Activated CD4-positive, CD25-positive, alpha-beta regulatory T cell treated with anti-CD3 and anti-CD28 coated beads, Interleukin-2, amount 50 U/mL, for 72 hours (primary cell): ENCODE measurements at places on chromosomes 2 and 18.

- no peak for DNase-seq
Observed at GRCh38 chr2:120244656-120245519, 7.8 kb upstream of the RALB start.

GRCh38 chr2:74472945-74473258, 422 bp upstream of the MRPL53 start:
- no peak for DNase-seq

DNA sequence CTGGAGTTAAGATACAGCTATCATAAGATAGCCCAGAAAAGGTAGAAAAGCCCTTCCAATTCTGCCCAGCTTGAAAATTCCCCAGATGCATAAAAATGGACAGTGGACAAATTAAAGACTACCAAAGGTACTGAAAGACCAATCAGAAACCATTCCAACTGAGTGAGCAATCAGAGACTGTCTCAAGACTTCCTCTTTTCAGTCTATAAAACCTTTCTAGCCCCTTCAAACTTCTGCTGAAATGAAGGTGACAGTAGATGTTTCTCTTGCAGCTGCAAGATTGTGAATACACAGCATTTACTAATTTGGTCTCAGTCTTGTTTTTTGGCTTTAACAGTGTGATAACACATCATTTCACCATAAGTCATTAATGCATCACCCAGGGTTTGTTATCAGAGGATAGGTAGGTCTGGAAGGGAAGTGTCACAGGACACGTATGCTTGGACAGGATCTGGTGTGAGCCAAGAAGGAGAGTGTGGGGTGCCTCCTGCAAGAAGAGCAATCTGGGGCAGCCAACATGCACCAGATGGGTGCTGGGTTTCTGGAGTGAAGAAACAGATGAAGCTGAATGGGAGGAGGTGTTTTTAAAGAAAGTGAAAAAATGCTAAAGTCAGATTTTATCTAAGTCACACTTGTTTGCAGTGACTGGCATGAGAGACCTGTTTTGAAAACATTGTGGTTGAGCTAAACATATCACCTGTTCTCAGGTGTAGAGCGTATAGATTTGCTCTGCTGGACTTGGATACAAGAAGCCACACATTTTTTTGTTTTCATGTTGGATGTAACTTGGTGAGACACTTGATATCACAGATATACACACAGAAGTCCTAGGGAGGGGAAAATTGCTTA, 75.3 kb upstream of the DDX18 start:
- DNase-seq, result no peak

- peak; percentile 70 for DNase-seq
Observed at GRCh38 chr2:238231251-238231793, 8.5 kb downstream of the HES6 start.

GRCh38 chr18:512957-513356, 12.5 kb upstream of the COLEC12 start:
- no peak for DNase-seq

DNA sequence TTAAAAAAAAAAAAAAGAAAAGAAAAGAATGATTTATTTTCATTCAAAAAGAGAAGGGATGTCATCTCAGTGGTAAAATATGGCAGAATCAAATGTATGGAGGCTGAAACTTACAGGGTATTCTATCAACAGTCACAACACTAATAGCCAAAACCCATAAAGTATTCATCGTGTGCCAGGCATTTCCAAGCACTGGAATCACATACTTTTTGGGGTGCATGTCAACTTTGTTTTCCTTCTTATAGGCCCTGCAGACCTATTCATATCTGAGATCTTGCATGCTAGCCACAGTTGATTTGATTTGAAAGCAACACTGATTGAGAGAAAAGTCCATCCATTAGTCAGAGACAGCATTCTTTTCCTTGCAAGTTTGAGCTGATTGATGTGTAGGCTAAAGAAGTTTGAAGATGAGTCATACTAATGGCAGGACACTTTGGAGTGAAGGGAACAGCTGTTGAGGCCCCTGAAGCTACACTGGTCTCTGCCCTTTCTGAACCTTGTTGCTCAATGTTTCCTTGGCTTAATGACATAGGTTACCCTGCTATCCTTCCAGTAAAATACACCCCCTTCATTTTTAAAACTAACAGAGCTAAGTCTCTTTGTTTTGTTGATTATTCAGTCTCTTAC, 22.0 kb downstream of the KATNAL2 start:
- DNase-seq, result no peak

DNA sequence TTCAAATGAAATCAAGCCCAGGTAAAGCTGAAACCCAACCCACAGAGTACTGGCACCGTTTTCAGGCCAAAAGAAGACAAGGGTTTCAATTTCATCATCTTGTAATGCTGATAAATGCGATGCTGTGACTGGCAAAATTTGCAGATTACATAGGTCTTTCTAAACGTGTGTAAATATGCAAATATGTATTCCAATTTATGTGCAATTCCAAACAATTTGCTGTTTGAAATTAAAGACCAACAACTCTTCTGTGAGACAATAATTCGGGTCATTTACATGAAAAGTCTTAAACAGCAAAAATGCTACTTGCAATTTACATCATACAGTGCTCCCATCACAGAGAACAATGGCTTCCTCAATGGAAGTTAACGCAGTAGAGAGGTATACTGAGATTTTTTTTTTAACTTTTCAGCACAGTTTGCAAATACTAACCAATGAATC, 2.8 kb upstream of the ZNF532 start:
- no peak for DNase-seq

- no peak for DNase-seq
Observed at GRCh38 chr18:76115580-76115979, 379.5 kb downstream of the ZNF516 start.

- DNase-seq, result no peak
Observed at GRCh38 chr18:24802456-24802855, 342.0 kb downstream of the HRH4 start.

- DNase-seq, result no peak
Observed at GRCh38 chr18:10128921-10129501, 215.2 kb downstream of the VAPA start.

- DNase-seq, result no peak
Observed at GRCh38 chr18:52822160-52822559, 482.2 kb downstream of the DCC start.

GRCh38 chr18:44681076-44681970, 635 bp downstream of the SETBP1 start:
- no peak for DNase-seq

- DNase-seq, result no peak
Observed at GRCh38 chr18:66872277-66872676, 268.4 kb upstream of the CDH19 start.

- DNase-seq, result no peak
Observed at GRCh38 chr2:217986256-217986961, 16.4 kb downstream of the TNS1 start.

GRCh38 chr2:191245046-191245868, at the start of gene MYO1B:
TSS of gene MYO1B (plus strand) at chr2:191245404. CDS start at chr2:191276896, 31,492 bp downstream.
- peak; percentile 42 for DNase-seq

DNA sequence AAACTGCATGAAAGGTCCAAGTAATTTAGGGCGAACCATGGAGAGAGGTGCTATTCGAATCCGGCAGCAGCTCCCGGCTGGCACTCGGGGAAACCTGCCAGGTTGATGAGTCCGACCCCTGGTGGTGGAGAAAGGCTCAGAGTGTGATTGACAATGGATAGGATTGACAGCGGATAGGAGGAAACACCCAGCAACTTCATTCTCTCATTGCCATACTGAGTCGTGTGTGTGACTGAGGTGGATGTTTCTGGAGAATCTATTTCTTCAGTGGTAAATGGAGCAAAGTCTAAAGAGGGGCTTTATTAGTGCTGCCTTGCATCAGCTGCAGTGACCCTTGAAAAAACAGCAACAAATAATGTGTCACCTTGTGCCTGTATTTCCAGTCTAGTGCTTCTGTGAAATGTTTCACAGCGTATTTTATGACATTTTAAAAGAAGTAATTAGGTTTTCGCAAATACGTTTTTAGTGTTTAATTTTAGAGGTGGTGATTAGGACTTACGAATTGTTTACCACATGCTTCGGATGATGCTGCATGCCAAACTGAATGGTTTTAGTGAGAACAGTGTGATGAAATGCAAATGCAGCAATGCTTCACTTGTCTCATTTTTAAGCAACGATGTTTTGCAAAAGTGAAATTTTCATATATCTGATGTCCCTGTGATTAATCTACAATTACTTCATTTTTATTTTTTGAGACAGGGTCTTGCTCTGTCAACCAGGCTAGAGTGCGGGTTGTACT, 102.0 kb downstream of the DCDC2C start:
- DNase-seq, result no peak

DNA sequence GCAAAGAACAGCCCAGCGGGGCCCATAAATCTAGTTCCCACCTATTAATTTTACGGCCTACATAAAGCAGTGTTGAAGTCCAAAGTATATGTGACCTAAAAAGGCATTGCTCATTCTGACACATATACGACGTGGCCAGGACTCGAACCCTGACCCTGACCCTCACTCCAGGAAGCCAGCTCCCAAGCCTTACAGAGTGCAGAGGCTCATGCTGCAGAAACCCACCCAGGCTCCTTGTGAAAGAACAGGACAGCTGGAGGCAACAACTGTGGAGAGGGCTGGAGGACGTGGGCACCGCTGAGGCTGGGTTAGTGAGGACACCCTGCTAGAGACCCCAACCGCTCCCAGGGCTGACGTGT, 221.6 kb downstream of the CYP26B1 start:
- no peak for DNase-seq

- no peak for DNase-seq
Observed at GRCh38 chr2:97355887-97356286, 233.8 kb downstream of the ANKRD36B start.

DNA sequence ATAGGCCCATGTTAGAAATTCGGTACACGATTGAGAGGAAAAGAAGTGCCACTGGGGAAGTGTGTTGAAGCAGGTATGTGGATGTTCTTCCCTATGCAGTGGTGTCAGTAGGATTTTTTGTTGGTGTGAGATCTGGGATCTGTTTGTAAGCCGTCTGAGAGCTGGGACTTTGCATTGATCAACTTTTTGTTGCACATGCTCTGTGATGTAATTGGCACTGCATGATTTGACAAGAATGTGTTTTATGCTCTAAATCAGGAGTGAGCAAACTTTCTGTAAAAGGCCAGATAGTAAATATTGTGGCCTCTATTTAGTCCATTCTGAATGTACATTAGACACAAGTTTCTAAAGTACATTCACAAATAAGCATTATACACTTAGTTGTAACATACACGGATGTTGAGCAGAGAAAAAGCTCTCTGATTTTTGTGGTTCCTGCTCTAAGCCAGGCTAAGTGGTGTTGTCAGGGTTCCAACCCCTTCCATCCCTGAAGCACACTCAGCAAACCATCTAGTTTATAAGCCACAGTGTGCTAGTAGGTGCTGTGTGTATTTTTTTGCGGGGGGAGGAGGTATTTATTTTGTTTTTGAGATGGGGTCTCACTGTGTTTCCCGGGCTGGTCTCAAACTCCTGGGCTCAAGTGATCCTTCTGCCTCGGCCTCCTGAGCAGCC, 235.6 kb downstream of the NEDD4L start:
- DNase-seq, result no peak

GRCh38 chr2:104321116-104321795, 532.7 kb upstream of the POU3F3 start:
- no peak for DNase-seq

DNA sequence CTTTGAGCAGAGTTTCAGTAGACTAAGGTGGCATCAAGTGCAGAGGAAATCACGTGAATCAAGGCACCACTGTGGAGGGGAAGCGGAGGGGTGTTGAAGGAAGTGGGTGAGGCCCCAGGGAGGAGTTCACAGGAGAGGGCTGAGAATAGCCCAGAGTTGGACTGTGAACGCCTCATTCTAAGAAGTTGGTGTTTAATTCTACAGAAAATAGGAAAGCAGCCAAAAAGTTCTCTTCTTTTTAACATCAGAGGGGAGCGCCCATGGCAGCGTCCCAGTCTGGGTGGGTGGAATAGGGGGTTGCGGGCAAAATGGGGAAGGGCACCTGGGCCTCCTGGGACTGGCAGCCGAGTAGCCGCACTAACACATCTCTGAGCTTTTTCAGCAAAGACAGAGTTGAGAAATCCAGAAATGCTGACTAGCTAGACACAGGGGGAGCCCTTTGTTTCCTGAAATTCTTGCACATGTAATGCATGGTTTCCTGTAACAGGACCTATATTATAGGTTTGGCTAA, 97.0 kb downstream of the NEB start:
- peak; percentile 48 for DNase-seq

DNA sequence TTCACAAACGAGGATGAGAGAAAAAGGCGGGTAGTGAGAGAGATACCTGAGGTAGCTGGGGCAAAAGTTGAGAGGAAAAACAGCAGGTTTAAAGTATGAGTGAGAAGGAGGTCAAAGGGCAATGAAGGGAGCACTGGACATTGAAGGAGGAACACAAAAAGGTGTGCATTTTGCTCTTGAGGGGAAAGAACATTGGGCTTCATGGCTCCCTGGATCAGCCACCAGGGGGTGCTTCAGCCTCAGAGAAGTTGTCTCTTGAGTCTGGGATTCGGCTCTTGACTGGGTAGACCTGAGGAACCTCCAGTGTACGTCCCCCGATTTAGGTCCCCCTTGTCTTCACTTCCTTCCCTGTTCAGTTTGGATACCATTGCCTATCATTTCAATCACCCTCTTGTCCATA, 128.5 kb downstream of the RAPGEF4 start:
- DNase-seq, result peak; percentile 43
